ENCODE measurements at places on chromosomes 6 and 20.

DNA sequence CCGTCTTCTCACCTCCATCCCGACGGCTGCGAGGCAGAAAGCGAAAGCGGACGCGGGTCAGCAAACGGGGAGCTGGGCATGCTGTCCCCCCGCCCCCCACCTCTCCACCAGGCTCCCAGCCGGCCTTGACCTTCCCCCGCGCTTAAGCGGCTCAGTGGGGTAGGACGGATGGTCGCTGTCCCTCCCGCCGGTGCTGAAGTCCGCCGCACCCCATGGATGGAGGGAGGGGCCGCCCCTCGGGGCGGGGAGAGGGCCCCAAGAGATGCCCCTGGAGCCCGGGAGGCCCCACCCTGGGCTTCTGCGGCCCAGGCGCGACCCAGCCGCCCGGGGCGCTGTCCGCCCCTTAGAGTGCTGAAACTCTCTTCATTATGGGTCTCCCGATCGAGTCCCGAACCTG lies at the start of gene KCNB1:
Gene KCNB1 (minus strand): TSS at position 48 of the 397 bp plus-strand sequence. CDS start 188 bp downstream, outside the sequence.
- peak; percentile 30 for DNase-seq

GRCh38 chr6:21869085-21869771 lies 275.7 kb downstream of the SOX4 start:
- no peak for DNase-seq

DNA sequence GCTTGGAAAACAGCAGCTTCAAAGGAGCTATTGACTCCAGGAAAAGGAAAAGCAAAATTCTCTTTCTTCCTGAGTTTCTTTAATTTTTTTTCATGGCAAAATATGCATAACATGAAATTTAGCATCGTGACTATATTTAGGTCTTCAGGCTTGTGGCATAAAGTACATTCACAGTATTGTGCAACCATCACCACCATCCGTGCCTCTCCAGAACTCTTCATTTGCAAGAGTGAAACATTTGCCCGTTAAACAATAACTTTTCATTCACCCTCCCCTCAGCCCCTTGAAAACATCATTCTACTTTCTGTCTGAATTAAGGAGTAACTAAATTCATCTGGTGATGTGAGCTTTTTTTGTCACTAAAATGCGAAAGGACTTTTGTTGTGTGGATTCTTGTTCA lies 251.7 kb downstream of the PHACTR1 start:
- DNase-seq, result no peak

GRCh38 chr6:121008553-121008952 lies 325.7 kb downstream of the TBC1D32 start:
- no peak for DNase-seq

DNA sequence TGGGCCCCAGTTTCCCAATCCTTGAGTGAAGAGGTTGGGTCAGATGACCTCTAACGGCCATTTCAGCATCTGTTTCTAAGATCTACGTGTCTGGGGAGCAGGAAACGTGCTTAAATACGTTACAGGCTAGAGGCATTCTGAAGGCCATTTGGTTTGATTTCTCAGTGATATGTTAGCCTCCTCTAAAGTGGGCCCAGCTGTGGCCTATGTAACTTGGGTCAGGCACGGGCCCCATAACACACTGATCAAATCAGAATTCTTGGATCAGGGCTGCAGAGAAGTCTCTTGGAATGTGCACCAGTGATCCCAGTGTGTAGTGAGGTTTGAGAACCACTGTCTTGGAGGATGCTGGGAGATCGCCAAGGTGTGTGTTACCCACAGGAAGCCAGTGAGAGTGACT lies 36.1 kb upstream of the TGM3 start:
- DNase-seq, result no peak

DNA sequence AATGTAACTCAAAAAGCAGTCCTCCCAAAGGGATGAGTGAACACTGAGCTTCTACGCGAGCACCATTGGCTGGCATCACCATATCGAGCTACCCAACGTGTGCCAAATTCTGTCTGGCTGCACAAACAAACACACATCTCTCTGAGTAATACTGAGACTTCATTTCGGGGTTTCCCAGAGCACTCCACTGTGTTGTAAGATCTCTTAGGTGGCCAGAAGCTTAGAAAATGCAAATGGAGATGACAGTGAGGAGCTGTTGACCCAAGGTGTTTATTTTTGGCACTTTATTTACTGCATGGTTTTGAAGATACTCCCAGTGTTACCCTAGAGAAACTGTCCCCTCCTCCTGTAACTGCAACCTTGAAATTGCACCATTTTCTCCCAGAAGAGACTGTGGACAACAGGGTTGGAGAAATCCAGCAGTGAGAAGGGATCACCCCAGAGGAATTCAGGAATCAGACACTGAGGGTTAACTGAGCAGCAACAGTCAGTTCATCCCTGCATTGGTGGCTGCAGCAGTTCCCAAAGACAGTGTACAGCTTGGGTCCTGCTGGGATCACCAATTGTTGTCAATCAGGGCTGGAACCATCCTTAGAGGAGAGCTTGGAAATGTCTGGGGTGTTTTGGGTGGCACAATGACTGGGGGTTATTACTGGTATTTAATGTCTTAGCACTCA lies 1.0 kb upstream of the RIPOR2 start:
- no peak for DNase-seq

DNA sequence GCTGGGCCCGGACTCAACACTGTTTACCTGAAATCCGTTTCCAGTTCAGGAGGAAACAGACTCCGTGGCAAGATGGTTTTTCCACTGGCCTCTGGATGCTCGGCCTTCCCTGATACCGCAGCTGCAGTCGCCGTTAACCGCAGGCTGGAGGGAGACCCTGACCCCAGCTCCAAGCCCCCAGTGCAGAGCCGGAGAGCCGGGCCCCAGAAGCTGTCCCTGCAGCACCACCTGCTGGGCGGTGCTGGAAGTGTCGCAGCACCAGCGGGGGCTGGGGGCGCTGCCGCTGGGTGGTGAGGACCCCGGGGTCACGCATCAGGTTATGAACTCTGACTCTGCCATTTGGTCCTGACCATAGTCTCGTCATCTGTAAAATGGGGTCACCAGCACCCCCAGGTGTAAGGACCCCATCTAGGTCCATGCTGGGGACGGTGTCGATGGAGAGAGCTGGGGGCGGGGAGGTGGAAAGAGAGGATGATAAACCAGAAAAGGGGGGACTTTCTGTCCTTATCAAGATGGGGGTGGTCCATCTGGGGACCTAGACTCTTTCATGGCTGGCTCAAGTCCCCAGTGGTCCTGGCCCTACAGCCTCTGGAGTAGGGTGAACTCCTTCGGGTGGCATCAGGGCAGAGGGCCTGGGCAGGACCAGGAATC lies 20.8 kb upstream of the CHRNA4 start:
- no peak for DNase-seq

DNA sequence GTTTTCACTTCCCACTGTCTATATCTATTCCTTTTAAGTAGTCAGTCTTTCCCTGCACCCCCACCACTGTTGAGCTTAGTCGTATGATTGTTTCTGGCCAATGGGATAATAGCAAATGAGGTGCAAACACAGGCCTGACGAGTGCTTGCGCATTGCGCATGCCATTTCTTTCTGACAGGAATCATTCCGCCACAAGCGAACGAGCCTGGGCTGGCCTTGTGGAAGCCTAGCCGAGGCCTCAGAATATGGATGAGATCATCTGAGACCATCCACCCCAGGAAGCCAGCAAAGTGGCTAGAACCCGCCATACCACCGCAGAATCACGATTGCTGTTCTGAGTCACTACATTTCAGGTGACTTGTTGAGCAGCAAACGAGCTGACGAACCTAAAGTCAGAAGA lies 52.2 kb upstream of the PRL start:
- no peak for DNase-seq

GRCh38 chr20:15166744-15167143 lies 829.3 kb upstream of the FLRT3 start:
- no peak for DNase-seq

DNA sequence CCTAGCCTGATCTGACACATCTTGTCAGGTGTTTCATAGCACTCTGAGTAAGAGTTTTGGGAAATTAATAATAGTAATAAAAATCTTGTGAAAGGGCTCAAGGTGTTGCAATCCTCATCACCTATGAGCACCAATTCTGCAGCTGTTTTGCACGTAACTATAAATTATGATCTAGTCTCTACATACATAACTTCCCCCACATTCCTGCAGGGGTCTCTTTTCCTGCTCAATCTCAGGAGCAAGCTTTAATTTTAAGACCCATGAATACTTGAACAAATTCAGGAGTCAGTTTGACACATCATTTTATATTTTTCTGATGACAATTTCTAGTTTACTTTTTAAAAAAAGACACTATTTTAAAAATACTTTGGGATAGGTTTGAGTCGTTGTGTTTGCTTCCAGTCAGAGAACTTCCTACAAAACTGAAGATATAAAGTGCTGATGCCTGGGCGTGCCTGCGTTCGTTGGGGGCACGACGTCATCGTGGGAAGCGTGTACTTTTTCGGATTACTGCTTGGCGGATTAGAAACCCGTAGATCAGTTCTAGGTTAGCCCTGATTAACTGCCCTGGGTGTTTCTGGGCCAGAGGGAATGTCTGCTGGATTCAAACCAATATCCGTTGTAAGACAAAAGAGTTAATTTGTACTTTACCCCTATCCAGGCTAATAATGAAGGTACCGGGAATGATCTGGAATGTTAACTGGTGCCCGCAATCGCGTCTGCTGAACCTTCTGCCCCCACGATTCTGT lies 1.0 kb upstream of the E2F3 start:
- DNase-seq, result peak; percentile 31

DNA sequence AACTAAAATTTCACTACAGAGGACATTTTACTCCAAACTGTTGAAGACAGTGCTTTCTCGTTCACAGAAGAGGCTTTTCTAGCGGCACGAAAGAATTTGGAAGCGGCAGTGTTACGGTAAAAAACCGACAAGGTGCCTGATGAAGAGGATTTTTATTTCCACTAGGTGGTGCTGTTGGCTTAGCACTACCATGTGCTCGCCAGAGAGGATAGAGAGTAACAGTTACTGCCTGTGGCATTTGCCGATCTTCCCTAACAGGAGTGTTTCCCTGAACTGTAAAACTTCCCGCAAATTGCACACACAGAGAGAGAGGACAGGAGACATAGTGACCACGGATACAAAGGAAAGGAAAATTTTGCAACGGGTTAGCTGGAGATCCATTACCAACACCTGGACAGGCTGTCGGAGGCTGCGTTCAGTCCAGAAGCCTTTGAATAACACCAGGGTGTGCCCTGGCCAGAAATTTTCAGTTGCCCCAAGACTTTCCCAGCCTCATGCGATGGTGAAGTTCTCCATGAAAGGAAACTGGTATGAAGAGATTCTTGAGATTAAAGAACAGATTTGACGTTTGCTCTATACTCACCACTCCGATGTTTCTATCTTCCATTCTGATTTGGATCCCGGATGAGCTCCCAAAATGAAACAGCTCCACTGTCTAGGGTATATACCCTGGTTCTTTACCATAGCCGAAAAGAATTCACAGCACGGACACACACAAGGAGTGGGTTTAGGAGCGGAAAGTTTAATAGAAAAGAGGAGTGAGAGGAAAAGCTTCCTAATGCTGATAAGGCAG lies 48.1 kb downstream of the HLA-DPB1 start:
- DNase-seq, result no peak
